ENCODE measurements at places on chromosomes 16 and 17.

DNA sequence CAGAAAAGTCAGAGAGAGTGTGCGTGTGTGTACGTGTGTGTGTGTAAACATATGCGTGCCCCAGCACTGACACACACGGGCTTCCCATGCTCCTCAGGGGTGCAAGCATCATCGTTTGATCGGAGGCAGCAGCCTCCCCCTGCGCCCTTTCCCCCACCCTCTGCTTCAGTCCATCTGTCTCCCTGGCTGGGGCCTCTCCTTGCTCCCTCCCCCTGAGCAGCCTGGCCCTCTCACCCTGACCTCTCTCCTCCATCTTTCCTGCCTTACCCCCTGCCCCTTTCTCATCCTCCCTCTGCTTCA is 4.4 kb downstream of the STX1B start:
- no peak for DNase-seq

GRCh38 chr17:39429600-39429999 is 21.5 kb downstream of the MED1 start:
- DNase-seq: no peak

DNA sequence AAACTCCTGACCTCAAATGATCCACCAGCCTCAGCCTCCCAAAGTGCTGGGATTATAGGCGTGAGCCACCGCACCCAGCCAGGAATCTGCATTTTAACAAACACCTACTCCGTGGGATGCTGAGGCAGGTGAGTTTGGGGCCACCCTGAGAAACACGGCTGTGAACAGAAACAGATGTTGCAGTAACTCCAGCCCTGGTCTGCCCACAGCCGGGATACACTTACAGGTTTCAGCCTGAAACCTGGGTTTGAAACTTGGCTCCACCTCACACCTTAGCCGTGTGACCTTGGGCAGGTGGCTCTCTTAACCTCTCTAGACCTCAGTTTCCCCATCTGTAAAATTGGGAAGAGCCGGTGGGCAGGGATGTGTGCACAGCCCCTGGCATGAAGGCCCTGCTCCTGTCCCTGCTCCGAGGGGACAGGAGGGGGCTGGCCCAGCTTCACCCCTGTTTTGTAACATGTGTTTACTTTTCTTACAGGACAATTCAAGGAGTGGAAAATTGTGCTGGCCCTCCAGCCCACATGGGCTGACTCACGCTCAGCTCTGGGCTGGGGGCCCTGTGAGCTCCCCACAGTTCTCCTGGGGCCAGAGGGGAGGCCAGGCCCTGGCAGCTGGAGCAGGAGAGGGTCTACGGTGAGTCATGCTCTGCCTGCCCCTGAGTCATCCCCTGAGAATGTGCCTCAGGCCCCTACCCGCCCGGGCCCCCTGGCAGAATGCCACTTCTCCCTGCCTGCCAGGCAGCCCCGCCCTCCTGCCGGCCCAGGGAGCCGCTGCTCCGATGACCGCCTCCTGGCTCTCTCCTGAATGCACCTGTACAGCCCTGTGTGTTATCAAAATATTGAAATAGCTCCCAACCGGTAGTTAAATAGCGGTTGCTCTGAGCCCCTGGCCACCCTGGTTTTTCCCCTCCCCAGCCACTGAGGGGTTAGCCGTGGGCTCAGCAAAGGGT is 7.7 kb upstream of the PPL start:
- DNase-seq: peak; percentile 22

- DNase-seq: no peak
Measured at GRCh38 chr16:64185954-64186353, 935.9 kb downstream of the CDH11 start.
